ELF-1 (cell line): ENCODE measurements at places on chromosomes 6 and 20.
A peak's percentile ranks its signal among the peaks of the same experiment; 100 is the strongest.

DNA sequence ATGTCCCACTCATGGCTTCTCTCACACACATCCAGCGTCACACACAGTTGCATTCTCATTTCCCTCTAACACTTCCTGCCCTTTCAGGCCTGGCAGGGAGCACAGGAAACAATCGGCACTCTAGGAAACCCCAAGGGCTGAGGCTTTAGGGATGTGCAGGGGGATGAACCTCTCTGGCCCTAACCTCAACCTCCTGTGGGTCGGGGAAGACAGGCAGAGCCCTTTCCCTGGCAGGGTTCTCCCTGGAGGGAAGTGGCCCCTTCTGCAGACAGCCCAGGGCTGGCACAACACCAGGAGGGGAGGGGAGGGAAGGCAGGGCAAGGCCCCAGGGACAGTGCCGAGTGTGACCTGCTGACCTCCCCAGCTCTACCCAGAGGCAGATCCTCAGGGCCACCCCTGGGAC lies 2.7 kb downstream of the TEAD3 start:
- DNase-seq, result no peak

GRCh38 chr6:41536795-41537758 lies 9.1 kb upstream of the FOXP4 start:
- no peak for DNase-seq

- DNase-seq, result no peak
Observed at GRCh38 chr20:34049897-34050695, 56.4 kb downstream of the RALY start.

- DNase-seq, result peak; percentile 85
Observed at GRCh38 chr6:2998998-2999617, 586 bp upstream of the NQO2 start.

- DNase-seq, result no peak
Observed at GRCh38 chr6:37630281-37630799, 67.3 kb downstream of the MDGA1 start.

DNA sequence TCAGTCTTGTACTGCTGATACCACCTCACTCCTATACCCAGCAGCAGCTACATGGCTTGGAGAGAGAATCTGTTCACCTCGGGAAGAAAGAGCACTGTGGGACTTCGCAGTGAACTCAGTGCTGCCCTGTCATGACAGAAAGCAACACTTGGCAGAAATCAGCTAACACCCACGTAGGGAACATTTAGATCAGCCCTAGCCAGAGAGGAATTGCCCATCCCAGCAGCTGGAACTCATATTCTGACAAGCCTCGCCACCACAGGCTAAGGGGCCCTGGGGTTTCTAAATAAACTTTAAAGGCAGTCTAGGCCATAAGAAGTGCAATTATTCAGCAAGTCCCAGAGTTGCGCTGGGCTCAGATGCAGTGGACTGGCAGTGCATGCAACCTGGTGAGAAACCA lies 1266.8 kb downstream of the GRIK2 start:
- no peak for DNase-seq

DNA sequence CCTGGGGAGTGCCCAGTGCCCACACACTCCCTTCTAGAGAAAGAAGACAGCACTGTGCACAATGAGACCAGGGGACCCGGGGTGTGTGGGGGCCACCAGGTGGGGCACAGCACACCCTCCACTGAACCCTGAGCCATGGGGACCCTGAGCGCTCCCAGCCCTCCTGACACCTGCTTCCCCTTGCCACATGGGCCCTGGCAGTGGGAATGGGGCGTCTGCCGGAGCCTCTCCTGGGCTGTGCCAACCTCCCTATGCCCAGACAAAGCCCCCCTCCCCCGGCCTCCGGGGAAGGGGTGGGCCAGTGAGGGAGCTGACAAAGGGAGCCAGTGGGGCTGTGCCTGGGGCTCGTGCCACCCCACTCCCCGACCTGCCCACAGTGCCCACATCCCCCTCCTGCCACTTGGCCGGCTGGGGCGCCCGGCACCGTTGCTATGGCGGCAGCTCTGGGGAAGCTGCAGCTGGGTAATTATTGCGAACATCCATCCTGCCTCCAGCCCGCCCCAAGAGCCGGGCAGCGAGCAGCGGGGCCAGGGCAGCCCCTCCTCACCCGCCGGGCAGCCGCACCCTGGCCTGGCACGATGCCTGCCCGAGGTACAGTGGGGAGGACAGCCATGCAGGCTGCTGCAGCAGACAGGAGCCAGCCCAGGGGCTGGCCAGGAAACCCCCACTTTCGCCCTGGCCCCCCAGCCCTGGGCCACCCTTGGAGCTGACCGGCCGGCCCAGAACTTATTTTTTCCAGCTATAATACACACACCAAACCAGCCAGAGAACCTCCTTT lies 41.9 kb upstream of the NOL4L start:
- DNase-seq, result no peak

DNA sequence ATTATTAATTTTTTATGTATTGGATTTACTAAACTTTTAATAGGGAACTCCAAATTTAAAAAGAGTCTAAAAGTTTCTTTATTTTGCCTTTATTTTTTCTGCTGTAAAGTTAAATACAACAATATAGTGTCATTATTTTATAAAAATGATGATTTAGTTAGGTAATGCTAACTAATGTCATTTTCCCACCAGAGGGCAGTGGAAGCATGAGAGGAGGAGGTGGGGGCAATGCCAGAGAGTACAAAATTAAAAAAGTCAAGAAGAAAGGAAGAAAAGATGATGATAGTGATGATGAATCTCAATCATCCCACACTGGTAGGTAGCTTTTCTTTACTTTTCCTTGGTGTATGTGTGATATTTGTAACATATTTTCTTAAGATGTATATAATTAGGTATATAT lies 20.2 kb upstream of the FHL5 start:
- DNase-seq, result no peak

- no peak for DNase-seq
Observed at GRCh38 chr20:51310216-51310615, 232.3 kb downstream of the NFATC2 start.

- no peak for DNase-seq
Observed at GRCh38 chr20:25439328-25439727, 31.9 kb downstream of the GINS1 start.

DNA sequence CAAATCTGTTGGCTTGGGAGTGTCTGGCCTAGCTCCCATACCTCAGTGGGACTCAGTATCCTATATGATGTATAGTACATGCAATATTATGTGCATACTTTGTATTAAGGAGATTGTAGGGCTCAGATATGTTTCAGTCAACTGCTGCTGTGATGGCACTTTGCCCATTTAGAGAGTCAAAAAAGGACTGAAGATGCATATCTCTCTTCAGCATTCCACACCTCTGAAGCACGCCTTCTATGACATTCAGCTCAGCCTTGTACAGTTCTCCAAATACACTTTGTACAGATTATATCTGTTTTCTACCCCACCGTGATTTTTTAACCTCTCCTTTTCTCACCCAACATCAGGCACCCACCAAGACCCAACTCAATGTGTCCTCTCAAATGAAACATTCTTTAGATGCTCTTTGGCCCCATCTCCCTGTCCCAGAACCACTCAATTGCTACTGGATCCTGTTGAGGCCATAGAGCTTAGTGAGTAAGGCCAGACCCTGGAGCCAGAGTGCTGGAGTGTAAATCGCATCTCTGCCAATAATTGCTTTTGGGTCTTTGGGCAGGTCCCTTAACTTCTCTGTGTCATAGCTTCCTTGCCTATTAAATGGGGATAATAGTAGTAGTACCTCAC lies 15.6 kb downstream of the ENPP1 start:
- no peak for DNase-seq

- peak; percentile 37 for DNase-seq
Observed at GRCh38 chr6:31575335-31575901, at the start of gene TNF. TNF (plus strand) TSS chr6:31575565; CDS start chr6:31575742, 177 bp downstream.

DNA sequence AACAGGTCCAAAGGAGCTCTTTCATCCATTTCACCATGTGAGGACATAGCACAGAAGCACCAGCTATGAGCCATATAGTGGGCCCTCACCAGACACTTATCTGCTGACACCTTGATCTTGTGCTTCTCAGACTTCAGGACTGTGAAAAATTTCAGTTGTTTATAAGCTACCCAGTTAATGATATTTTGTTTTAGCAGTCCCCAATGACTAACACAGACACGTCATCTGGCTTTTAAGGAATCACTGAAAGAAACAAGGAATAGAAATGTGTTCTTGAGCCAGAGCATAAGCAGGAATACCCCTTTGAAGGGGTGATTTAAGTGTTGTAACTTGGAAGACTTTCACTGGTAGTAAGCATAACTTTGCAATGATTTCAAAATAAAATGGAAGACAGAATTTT lies 214.7 kb upstream of the PTCHD4 start:
- no peak for DNase-seq

- DNase-seq, result peak; percentile 81
Observed at GRCh38 chr6:39430871-39431523, 108.5 kb upstream of the KCNK16 start.

- DNase-seq, result no peak
Observed at GRCh38 chr6:150689900-150690590, 90.4 kb downstream of the PLEKHG1 start.

- DNase-seq, result no peak
Observed at GRCh38 chr6:9927275-9927674, 487.6 kb downstream of the TFAP2A start.

DNA sequence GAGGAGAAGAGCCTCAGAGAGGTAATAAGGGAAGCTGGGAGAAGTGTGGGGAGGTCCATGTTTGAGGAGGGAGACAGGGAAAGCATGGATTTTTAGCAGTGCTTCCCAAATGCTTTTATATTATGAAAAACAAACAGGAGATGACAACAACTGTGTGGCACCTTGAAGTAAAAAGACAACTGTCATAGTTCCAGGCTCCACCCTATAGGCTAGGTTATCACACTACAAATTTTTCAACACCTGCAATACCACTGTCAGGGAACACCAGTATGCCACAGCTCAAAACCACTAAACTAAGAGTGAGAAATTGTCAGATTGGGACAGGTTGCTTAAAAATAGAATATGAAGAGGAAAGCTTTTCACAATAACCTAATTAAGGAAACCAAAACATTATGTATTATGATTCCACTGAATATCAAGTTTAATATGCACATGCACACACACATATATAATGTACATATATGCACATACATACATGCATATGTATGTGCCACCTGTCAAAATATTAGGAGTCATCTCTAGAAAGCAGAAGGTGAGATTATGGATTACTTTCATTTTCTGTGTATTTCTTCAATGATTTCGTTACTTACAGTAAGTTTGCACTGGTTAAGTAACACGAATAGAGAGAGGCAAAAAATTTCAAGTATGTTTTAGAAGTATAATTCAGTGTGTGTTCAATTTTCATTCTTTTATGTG lies 261.2 kb downstream of the PTPRK start:
- no peak for DNase-seq

GRCh38 chr20:31739550-31739977 lies 474 bp downstream of the TPX2 start:
- DNase-seq, result no peak

- DNase-seq, result no peak
Observed at GRCh38 chr6:2915150-2915549, 12.0 kb upstream of the SERPINB9 start.

GRCh38 chr6:45699663-45700062 lies 316.0 kb downstream of the CLIC5 start:
- no peak for DNase-seq

DNA sequence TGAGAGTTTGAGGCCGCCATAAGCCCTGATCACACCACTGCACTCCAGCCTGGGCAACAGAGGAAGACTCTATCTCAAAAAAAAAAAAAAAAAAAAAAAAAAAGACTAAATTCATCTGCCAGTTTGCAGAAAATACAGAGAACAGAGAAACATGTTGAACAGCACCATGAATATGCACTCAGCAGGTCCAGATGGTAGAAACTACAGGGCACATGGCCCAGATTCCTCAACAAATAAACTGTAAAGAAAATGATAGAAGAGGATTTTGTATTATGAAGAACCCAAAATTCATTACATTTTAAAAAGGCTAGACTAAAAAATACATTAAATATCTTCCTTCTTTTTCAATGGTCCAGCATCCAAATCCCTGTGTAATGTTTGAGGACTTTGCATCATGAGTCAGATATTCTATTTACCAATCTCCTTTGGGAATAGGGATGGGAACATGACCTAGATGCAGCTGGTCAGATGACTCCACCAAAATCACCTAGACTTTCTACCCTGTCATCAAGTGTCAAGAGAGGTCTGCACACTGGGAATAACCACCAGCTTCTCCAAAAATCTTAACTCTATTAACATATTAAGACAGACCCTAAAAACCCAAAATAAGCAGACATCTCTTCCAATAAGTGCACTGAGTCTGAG lies 189.1 kb upstream of the TCF21 start:
- no peak for DNase-seq

- peak; percentile 86 for DNase-seq
Observed at GRCh38 chr20:63290677-63291472, 2.1 kb upstream of the COL20A1 start.

- no peak for DNase-seq
Observed at GRCh38 chr6:73372516-73372915, 2.8 kb upstream of the OOEP start.

GRCh38 chr20:35463455-35464300 lies 8.3 kb downstream of the CEP250 start:
- DNase-seq, result peak; percentile 76

DNA sequence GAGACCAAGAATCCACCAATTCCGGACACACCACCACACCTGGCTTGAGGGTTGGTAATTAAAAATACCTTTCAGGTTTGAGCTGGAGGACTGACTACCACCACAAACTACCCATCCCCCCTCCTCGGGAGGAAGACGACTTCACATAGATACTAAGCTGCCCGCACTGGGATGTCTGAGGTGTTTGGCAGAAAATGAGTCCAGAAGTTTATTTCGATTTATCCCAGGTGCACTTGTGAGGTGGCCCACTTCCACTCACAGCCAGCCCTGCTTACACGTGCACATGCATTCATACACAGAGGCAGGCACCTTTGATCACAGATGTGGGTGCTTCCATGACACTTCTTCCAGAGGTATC lies 187.1 kb downstream of the ID4 start:
- no peak for DNase-seq

DNA sequence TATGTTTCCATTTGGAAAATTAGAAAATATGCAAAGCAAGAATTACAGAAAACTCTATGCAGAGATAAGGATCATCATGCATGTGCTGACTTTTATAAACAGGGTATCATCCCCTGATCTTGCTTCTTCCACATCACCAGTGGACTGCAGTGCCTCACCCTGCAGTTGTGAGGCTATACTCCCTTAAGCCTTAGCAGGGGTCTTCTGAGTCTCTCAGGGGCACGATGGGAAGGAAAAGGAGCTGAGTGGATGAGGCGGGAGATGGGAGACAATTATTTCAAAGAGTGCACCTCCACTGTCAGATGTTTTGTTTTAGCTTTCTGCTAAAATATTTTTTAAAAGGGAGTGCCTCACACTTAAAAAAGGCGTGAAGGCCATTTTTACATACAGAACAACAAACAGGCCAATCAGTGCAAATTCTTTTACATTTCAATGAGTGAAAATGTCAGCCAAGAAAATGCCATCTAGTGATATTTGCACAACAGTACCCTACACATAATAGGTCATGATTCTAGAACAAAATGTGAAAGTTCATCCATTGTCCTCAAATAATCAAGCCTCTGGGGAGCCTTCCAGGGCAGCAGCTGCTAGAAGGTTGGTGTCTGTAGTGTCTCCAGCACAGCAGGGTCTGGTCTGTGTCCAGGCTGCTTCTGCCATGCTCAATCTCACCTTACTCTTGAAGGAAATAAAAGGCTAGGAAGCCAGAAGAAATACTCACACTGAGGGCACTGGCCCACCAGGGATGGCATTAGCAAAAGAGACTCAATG lies 13.2 kb upstream of the SERPINB9 start:
- no peak for DNase-seq

GRCh38 chr20:22339091-22339881 lies 245.1 kb downstream of the FOXA2 start:
- DNase-seq, result peak; percentile 36
